ENCODE measurements at places on chromosomes 3 and 15.

DNA sequence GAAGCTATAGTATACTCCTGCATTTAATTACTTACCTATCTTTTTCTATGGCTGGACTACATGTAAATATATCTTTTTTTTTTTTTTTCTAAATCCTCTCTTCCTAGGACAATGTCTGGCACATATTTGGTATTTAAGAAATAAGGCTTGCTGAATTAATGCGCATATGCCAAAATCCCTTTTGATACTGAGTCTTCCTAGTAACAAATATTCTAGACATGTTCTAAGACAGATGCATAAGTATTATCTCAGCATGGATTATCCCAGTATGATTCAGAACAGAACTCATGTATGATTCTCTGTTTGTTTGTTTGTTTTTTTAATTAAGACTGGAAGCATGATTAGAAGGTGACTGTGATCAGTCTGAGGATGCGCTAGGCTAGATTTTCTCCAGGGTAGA is 249.8 kb upstream of the ZNF717 start:
- DNase-seq = no peak

GRCh38 chr15:50764461-50765194 is 878 bp downstream of the SPPL2A start:
- no peak for DNase-seq

GRCh38 chr15:70555713-70556112 is 207.6 kb downstream of the UACA start:
- no peak for DNase-seq

GRCh38 chr3:124837730-124838186 is 49.4 kb downstream of the ITGB5 start:
- no peak for DNase-seq

- no peak for DNase-seq
These were observed 34.4 kb upstream of the TLE3 start for GRCh38 chr15:70132139-70132538.

- no peak for DNase-seq
These were observed 3.6 kb downstream of the CAMP start for GRCh38 chr3:48226939-48227338.

- no peak for DNase-seq
These were observed 1.0 kb upstream of the ONECUT1 start for GRCh38 chr15:52790941-52791751.

- DNase-seq = no peak
These were observed 55.6 kb downstream of the POLQ start for GRCh38 chr3:121490161-121490560.

DNA sequence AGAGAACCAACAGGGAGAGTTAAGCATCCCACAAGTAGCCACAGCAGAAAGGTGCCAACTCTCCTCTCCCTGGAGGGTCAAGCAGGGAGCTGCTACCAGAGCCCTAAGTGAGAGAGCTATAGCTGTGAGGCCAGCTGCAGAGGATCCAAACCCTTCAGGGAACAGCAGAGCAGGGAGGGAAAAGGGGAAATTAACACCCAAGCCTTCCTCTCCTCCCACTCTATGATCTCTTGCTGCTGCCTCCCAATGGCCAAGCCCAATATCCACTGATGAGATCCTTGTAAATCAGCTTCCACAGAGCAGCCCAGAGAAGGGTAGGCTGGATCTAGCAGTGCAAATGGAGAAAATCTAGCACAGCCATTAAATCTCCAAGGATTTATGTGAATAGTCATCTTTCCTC is 68.2 kb upstream of the THBS1 start:
- no peak for DNase-seq

GRCh38 chr3:123324880-123325765 is 123.4 kb downstream of the SEC22A start:
- DNase-seq = no peak

DNA sequence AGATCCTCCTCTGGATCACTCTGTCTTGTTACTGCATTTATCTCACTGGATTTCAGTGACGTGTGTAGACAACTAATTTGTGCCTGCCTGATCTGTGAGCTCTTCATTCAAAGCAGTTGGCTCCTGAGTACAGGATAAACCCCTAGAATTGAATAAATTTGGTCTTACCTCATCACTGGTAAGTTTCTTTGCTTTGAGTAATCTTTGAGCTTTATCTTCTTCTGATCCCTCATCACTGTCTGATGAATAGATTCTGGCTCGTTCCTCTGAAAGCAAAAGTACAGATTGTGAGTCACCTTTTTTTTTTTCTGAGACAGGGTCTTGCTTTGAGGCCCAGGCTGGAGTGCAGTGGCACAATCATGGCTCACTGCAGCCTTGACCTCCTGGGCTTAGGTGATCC is 24.5 kb downstream of the LEO1 start:
- DNase-seq = no peak

- no peak for DNase-seq
These were observed 91.6 kb upstream of the KLHL25 start for GRCh38 chr15:85886309-85886811.

- no peak for DNase-seq
These were observed 157.5 kb upstream of the SLC24A5 start for GRCh38 chr15:47963265-47963664.

DNA sequence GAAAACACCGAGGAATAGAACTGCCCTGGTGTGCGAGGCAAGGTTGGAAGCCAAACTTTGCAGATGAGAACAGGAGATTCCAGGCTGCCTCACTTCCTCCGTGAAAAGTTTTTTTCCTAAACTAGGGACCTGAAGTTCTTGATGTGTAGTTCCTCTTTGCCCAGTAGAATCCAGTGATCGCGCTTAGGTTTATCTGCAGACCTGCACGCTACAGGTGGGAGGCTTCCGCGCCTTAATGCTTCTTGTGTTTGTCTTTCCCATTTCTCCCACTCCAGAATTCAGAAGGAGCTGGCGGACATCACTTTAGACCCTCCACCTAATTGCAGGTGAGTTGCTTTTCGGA is 5.4 kb downstream of the UBE2E1 start:
- DNase-seq = no peak

GRCh38 chr3:194840661-194841514 is 155.2 kb downstream of the FAM43A start:
- DNase-seq = no peak

- DNase-seq = no peak
These were observed 1333.0 kb downstream of the ROBO1 start for GRCh38 chr3:78434801-78435200.

- DNase-seq = no peak
These were observed 98.9 kb upstream of the MME start for GRCh38 chr3:154981201-154981600.

- DNase-seq = no peak
These were observed 163.9 kb downstream of the THSD4 start for GRCh38 chr15:71278989-71279756.

GRCh38 chr3:127768346-127769008 is 53.8 kb downstream of the MGLL start:
- no peak for DNase-seq

DNA sequence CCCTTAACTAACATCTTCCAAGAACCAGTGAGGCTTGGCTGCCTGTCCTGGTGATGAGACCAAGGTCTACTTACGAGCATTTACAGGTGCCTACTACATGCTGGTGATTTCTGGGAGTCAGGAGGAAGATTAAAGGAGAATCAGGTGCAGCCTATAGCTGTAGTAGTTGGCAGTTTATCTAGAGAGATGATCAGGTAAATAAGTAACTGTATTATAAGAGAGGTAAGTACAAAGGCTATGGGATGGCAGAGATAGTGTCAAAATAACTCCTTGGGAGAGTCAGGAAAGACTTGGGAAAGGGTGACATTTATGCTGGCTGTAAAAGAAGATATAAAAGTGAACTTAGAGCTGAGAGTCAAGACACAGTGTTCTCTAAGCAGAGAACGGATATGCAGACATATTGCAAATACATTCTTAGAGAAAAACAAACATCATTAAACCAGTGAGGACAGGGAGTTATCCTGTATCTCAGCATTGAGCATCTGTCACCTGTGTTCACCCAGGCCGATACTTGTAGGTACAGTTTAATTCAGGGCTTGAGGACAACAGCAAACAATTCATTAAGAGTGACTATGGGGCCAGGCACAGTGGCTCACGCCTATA is 49.7 kb upstream of the ACP3 start:
- DNase-seq = no peak

DNA sequence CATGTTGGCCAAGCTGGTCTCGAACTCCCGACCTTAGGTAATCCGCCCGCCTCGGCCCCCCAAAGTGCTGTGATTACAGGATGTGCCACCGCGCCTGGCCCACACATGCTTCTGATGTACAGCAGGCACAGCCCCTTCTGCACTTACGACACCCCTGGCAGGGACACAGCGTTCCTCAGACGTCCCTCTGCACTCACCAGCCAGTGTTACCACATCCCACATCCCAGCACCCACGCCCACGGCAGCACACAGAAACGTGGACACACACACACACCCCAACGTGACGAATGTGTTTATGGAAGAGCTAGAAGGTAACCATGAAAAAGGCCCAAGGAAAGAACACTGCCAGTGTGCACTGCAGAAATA is 576 bp upstream of the RPAP1 start:
- no peak for DNase-seq

Data from activated B cell treated with CpG ODN at 0.5 μM for 24 hours (primary cell).